ENCODE measurements at places on chromosomes 6 and 20. TPM values are rescaled to one million over a fixed set of nuclear protein-coding genes. Genes with fewer than 3 reads are reported as not detected.

Gene TRIM10
- polyA plus RNA-seq: not detected

Gene E2F1
- polyA plus RNA-seq: 1.3 TPM

Gene COL11A2
- polyA plus RNA-seq: 0.18 TPM

Gene BMP7
- 0.29 TPM for polyA plus RNA-seq

Gene MCCD1
- polyA plus RNA-seq: not detected

Gene MATN4
- not detected for polyA plus RNA-seq

Measured in keratinocyte (primary cell).